ENCODE measurements at places on chromosomes 12 and 14.

GRCh38 chr12:1291601-1292332, 300.7 kb downstream of the ERC1 start:
- H3K27ac ChIP-seq = no peak overlapping the region
- no peak overlapping the region for H3K4me3 ChIP-seq
- DNase-seq = no peak
- no peaks in the 10 kb centered on the region for H3K36me3 ChIP-seq
- H3K27me3 ChIP-seq = no peaks in the 10 kb centered on the region

GRCh38 chr14:97120611-97121031, 323.4 kb downstream of the VRK1 start:
- H3K4me1 ChIP-seq = peaks cover 6% of the 10 kb centered on the region
- no peak overlapping the region for H3K4me3 ChIP-seq
- no peaks in the 10 kb centered on the region for H3K36me3 ChIP-seq
- no peak overlapping the region for H3K27ac ChIP-seq

DNA sequence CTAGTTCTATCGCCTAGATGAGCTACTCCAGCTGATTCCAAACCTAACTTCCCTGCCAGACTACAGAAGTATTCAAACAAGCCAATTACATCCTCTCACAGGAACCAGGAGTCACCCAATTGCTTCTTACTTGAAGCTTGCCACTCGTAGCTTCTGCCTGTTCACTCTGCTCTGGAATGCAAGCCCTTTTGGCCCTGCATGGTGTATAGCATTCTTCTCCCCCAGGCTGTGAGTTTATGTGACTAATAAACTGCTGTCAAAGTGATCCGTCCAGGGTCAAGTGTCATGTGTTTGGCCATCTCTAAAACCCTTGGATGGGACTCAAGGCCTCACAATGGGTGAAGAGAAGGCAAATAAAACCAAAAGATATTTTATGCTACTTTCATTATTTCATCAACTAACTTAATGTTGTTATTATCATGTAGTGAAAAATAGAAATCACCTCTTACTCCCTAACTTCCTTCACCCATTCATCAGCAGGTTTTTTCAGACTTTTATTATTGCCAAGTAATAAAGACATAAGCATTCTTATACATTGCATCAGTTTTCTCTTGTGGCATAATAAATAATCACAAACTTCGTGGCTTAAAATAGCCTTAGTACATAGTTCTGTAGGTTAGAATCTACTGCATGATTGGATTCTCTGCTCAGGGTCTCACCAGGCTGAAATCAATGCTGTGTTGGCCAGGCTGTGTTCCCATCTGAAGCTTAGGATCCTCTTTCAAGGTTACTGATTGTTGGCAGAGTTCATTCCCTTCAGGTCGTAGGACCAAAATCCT, 1981.7 kb upstream of the FLRT2 start:
- no peak overlapping the region for H3K27ac ChIP-seq
- no peaks in the 10 kb centered on the region for H3K36me3 ChIP-seq
- no peaks in the 10 kb centered on the region for H3K27me3 ChIP-seq
- no peak overlapping the region for H3K4me3 ChIP-seq

- DNase-seq = no peak
- no peaks in the 10 kb centered on the region for H3K36me3 ChIP-seq
- no peaks in the 10 kb centered on the region for H3K4me1 ChIP-seq
- H3K27me3 ChIP-seq = peaks cover 92% of the 10 kb centered on the region
Measured at GRCh38 chr12:54025499-54026405, 2.5 kb upstream of the HOXC6 start.

GRCh38 chr14:32087173-32087861, 10.2 kb downstream of the ARHGAP5 start:
- no peak overlapping the region for H3K27ac ChIP-seq
- H3K4me3 ChIP-seq = no peak overlapping the region
- H3K4me1 ChIP-seq = no peaks in the 10 kb centered on the region
- DNase-seq = peak; percentile 97
- H3K27me3 ChIP-seq = no peaks in the 10 kb centered on the region

DNA sequence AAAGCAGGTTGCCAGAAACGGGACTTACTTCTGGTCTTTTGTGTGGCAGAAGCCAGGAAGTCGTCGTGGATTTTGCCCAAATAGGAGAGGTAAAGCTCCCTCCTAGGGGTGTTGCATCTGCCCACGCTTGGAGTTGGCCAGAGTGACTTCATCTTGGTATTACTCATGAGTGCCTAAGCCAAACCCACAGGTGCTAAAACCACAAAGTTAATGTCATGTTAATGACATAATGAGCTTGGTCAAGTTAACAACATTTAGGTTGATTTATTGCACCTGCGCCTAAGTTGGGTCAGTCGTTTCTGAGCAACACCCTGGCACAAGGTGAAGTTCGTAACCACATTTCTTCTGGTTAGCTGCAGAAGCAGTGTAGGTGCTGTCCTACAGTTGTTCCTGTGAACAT, 225.2 kb downstream of the FUT8 start:
- H3K36me3 ChIP-seq = no peaks in the 10 kb centered on the region
- no peak for DNase-seq
- no peak overlapping the region for H3K27ac ChIP-seq
- H3K4me3 ChIP-seq = no peak overlapping the region
- no peaks in the 10 kb centered on the region for H3K27me3 ChIP-seq

GRCh38 chr14:50434528-50434927, 37.8 kb upstream of the CDKL1 start:
- no peak for DNase-seq
- no peaks in the 10 kb centered on the region for H3K27me3 ChIP-seq
- H3K36me3 ChIP-seq = peaks cover under 1% of the 10 kb centered on the region

- H3K36me3 ChIP-seq = no peaks in the 10 kb centered on the region
- H3K4me1 ChIP-seq = no peaks in the 10 kb centered on the region
- peak overlapping the region; percentile 96 for H3K4me3 ChIP-seq
- DNase-seq = no peak
- no peaks in the 10 kb centered on the region for H3K27me3 ChIP-seq
Measured at GRCh38 chr14:31419179-31419966, 977 bp downstream of the HEATR5A start.

DNA sequence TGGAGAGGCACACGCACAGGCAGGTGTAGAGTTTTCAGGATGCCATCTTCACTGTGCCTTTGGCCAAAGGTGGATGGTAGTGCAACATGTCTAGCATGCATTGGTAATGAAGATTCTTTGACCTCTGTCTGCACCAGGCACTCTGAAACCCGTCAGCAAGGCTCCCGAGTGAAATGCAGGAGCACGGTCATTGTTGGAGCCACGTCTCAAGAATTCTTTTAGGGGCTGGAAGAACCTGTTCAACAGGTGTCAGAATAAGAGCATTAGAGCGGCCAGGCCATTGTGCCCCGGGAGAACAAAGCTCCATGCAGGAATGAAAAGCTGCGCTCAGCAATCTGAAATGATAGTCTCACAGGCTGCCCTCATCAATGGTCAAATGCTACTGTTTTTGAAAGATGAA, 40.2 kb upstream of the DICER1 start:
- DNase-seq = peak; percentile 74
- H3K27ac ChIP-seq = no peak overlapping the region
- H3K4me3 ChIP-seq = no peak overlapping the region
- H3K27me3 ChIP-seq = no peaks in the 10 kb centered on the region

DNA sequence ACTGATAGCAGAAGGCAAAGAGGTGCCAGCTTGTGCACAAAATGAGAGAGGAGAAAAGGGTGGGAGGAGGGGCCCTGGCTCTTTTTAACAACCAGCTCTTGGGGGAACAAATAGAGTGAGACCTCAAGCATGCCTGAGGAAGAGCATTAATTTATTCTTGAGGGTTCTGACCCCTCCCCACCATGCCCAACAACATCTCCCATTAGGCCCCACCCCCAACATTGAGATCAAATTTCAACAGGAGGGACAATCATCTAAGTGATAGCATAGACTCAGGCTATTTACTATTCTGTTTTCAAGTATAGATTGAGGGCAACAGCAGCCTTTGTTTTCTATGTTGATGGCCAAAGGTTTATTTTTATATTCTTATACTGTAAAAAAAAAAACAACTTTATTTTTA, 59.7 kb downstream of the FUT8 start:
- no peak overlapping the region for H3K4me3 ChIP-seq
- H3K4me1 ChIP-seq = peaks cover 17% of the 10 kb centered on the region
- no peak overlapping the region for H3K27ac ChIP-seq
- H3K36me3 ChIP-seq = no peaks in the 10 kb centered on the region
- H3K27me3 ChIP-seq = no peaks in the 10 kb centered on the region

- H3K4me3 ChIP-seq = no peak overlapping the region
- no peak for DNase-seq
- no peak overlapping the region for H3K27ac ChIP-seq
Measured at GRCh38 chr14:90774316-90774715, 41.9 kb downstream of the TTC7B start.

DNA sequence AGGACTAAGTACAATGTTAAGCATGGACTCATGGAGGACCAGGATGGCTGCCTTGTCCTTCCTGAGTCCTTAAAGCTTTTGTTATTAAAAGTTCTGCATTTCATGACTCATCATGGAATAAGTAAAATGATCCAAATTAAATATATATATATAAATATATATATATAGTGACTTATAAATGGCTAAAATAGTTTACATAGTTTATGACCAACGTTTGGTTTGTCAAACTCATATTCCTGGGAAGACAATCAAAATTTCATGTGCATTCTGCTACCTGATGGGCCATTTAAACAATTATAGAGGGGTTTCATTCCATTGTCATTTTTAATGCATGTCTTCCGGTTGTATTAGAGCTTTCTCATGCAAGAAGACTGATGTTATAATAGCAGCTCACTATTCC, 1190.7 kb downstream of the FSCB start:
- DNase-seq = no peak
- no peaks in the 10 kb centered on the region for H3K27me3 ChIP-seq
- no peak overlapping the region for H3K4me3 ChIP-seq
- H3K27ac ChIP-seq = no peak overlapping the region
- H3K4me1 ChIP-seq = no peaks in the 10 kb centered on the region

DNA sequence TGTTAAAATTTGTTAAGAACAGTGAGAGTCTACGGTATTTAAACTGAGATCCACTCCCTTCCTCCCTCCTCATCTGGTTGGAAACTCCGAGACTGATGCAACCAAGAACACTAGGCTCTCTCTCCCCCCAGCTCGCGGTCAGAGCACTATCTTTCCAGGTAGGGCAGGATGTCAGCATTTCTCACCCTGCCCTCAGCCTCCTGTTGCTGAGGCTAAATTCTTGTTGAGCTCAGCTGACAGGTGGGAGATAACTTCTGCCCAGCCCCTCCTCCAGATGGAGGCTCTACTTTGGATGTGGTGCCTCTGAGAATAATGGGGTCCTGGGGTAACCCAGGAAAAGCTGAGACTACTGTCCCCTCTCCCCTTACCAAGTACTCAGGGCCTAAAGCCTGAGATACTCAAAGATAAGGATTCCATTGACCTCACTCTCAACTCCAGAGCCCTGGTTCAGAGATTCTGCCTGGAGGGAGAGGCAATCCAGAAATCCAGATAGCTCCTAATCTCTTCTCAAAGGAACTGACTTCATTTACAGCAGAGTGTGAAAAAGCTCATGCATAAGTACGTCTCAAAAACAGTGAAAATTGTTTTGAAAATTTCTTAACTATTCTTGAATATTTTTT, 110.1 kb downstream of the EML5 start:
- no peak overlapping the region for H3K4me3 ChIP-seq
- peak overlapping the region; percentile 86 for H3K27ac ChIP-seq
- DNase-seq = peak; percentile 97

DNA sequence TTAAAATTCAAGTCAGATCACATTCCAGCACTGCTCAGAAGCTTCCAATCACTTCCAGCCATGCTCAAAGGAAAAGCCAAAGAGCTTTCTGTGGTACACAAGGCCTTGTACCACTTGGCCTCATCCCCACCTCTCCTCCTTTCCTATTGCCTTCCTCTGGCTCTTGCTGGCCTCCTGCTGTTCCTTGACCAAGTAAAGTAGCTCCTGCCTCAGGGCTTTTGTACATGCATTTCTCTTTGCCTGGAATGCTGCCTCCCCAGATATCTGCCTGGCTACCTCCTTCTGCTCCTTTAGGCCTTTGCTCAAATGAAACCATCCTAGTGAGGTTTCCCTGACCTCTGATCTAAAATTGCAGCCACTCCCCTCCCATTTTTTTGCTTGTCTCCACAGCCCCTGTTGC, 51.2 kb upstream of the TCL1B start:
- no peak overlapping the region for H3K4me3 ChIP-seq
- no peaks in the 10 kb centered on the region for H3K36me3 ChIP-seq
- peak; percentile 46 for DNase-seq
- H3K27me3 ChIP-seq = no peaks in the 10 kb centered on the region
- H3K27ac ChIP-seq = no peak overlapping the region

DNA sequence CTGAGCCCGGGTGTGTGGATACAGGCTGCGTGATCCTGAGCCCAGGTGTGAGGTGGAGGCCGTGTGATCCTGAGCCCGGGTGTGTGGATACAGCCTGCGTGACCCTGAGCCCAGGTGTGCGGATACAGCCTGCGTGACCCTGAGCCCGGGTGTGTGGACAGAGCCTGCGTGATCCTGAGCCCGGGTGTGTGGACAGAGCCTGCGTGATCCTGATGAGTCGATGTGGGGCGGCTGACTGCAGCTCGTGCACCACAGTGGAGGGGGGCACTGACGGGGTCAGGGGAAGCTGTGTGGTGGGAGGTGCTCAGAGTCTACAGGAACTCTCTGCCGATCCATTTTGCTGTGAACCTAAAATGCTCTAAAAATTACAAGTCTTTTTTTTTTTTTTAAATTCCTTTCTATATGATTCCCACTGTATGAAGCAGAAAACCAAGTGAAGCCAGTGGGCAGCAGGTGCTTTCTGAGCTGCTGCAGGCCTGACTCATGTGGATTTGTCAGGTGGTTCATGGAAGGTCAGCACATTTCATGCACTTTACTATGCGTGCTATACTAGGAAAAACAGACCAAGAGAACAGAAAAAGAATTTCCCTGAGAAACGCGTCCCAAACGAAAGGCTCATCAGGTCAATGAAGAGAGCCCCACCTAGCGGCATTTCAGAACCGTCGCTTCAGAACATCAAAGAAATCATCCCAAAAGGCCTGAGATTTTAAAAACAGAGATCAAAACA, 19.3 kb downstream of the BRF1 start:
- H3K36me3 ChIP-seq = no peaks in the 10 kb centered on the region
- DNase-seq = peak; percentile 72
- H3K4me1 ChIP-seq = no peaks in the 10 kb centered on the region
- H3K27ac ChIP-seq = no peak overlapping the region
- H3K4me3 ChIP-seq = no peak overlapping the region

DNA sequence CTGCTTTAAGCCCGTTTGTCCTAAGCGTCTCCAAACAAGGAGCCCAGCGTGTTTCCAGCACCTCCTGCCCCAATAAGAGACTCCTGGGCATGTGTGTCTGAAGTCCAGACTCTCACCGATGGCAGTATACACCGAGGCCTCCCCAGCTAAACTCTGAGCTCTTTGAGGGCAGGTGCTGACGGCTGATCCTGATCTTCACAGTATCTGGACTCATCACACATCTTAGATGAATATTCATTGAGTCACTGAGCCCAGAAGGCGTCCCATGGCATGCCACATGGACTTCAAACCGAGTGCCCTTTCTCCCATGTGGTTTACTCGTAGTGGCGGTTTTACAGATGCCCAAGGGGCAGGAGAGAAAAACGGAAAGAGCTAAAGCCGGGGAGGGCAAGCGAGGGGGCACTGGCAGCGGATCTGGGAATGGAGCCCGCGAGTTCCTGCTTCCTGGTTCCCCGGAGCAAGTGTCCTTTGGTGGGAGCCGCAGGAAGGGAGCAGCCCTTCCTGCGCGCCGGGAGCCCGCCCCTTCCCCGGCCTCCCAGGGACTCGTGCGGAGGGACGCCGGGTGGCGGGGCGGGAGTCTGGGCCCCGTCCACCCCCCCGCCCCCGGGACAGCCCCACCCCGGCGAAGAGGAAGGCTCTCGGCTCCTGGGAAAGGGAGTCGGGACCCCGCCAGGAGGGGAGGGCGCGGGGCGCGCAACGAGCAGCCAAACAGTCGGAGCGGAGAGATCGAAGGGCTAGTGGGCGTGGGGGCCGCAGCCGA, 585 bp upstream of the TEAD4 start:
- peak; percentile 86 for DNase-seq
- H3K4me3 ChIP-seq = peak overlapping the region; percentile 40
- H3K27me3 ChIP-seq = no peaks in the 10 kb centered on the region
- no peaks in the 10 kb centered on the region for H3K36me3 ChIP-seq
- peaks cover 17% of the 10 kb centered on the region for H3K4me1 ChIP-seq
